NCI-H1694 (cell line): ENCODE measurements at places on chromosomes 5 and 9.

DNA sequence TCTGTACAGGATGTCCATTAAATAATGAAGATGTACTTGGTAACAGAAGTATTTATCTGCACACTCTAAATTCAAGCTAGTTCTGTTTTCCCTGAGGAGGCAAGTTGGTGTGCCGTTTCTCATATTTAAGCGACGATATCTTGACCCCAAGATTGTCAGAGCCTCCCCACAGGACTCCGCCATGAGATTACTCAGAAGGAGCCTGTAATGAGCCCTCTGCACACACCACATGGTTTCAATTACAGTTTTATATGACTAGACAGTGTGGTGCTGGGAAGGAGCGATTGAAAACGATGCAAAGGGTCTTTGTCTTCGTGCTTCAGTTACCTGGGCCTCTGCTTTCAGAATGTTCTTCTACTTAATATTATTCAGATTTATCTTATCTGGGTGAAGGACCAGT is 840.4 kb upstream of the WWC1 start:
- DNase-seq = no peak

DNA sequence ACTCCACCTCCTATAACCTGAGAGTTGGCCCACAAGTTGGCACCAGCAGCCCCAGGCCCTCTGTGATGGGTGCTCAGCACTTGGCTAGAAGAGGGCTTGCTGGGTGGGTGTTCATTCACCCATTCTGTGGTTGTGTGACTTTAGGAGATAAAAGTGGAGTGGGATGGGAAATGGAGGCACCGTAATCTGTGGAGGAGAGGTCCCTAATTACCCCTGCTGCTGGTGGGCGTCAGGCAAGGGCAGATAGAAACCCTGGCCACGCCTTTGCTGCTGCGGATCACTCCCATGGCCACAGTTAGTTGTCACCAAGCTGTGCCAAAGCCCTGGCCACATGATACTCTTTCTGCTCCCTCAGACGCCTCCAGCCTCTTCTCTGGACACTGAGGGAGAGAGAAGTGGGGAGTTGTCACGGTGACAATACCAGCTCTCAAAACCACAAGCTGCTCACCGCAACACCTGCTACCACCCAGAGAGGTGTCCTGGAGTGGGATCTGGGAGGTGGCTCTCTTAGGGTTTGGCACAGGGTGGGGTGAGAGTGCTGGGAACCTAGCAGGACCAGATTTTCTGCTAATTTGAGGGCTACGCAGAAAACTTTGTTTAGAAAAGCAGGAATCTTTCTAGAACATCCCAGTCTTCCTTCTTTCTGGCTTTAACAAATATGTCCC is 12.0 kb upstream of the NEUROG1 start:
- DNase-seq = no peak

DNA sequence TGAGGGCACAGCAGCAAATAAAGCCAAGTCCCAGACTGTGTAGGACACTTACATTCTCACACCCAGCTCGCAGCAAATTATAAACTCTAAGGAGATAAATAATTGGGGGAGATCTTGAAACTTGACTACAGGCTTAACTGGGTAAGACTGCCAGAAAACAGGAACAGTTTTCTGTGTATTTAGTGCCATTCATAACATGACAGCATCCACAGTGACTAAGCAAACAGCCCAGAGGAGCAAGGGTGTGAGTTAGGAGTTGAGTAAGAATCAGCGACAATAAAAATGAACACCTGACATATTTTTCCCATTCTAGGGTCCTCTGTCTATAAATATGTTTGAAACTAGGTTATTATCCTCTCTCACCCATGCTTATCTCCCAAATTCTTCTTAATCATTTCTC is 370.9 kb upstream of the WWC1 start:
- no peak for DNase-seq

- no peak for DNase-seq
Measured at GRCh38 chr5:118883362-118883761, 105.0 kb downstream of the DTWD2 start.

DNA sequence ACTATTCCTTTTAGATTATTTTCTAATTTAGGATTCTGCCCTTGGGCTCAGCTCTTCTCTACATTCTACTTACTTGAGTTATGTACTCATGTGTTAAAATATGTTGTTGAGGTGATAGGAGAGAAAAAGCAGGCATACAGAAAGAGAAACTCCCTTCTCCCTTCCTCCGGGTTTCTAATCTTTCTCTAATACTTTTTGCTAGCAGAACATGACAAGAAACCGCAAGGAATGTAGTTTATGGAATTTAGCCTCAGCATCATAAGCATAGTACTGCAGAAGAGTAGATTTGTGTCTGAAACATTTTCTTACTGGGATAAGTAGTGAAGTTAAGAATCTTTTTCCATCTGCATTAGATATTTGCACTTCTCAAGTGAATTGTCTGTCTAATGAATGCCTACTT is 139.5 kb upstream of the CYLC2 start:
- no peak for DNase-seq

GRCh38 chr5:168159425-168159824 is 132.0 kb upstream of the WWC1 start:
- no peak for DNase-seq

DNA sequence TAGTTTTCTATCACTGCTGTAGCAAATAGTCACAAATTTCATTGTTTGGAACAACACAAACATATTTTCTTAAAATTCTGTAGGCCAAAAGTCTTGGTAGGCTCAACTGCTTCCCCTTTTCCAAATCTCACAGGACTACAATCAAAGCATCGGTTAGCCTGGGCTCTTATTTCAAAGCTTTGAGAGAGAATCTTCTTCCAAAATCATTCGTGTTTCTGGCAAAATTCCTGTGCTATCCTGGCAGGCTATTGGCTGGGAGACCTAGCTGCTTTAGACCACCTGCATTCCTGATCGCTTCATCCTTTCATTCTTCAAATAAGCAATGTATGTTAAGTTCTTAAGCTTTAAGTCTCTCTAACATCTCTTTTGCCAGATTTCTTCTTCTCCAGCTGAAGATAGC is 629.8 kb upstream of the CDH18 start:
- no peak for DNase-seq

DNA sequence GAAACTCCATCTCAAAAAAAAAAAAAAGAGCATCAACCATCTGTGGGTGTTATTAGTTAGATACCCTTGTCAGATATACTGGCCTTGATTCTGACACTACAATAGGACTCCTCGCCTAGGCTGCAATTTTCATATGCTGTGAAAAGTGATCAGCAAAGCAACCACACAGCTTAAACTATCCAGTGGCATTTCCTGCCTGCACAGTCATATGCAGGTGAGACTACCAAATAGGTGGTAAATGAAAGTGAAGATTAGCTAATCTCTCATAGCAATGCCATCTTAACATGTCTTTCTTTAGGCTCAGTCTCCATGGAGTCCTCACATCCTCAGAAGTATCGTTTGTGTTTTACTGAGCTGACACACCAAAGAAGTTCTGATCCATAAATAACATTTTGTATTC is 40.8 kb downstream of the GRAMD2B start:
- no peak for DNase-seq

DNA sequence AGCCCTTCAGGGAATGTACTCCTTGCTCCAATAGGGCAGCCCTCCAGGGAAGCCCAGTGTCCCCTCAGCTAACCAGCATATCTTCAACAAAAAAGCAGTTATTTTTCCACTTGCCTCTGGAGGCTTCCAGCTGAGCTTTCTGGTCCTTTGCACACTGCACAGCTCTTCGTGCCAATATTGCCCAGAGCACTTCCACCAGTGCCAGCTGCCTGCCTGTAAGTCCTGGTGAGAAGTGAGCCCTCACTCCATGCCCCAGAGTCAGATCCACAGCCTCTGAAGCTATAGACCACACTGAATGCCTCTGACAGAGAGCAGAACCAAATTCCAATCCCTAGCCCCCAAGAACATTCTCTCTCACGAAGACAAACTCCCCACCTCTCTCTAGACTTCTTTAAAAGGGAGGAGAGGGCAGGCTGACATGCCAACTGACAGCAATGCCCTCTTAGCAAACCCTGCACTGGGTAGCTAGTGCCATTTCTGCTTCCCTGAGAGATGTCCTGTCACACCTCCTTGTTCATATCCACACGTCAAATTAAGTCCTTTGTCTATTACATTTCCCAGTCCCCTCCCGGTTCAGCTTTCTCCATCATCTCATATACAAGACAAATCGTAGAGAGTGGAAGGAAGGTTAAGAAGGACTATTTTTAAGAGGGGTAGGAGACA is 12.7 kb upstream of the HEXB start:
- no peak for DNase-seq

DNA sequence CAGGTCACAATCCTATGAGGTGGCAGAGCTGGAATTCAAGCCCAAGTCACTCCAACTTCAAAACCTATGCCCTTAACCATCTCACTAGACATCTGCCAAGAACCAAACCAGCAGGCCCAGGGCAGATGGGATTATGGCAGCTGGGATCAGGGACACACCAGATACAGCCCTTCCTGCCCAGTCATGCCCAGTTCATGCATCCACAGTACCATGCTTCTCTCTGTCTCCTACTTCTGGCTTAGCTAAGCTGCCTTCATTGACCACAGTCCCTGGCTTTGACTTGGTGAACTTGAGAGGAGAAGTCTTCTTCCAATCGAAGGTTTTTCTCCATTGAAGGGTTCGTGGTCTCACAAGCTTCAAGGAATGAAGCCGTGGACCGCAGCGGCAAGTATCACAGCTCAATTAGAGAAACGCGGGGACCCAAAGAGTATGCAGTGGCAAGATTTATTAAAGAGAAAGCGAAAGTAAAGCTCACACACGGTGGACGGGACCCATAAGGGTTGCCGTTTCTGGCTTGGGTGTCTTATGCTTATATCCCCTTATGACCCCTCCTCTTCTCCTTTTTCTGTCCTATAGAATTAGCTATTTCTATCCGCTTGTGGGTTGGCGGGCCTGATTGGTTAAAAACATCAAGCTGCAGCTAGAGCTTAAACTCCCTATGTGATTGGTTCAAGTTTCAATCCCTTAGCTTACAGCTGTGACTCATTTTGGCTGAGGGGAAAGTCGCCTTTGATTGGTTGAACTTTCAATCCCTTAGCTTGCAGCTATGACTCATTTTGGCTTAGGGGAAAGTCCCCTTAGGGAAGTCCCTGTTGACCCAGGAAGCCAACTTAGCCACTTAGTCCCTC is 101.2 kb downstream of the TRIM36 start:
- peak; percentile 5 for DNase-seq

DNA sequence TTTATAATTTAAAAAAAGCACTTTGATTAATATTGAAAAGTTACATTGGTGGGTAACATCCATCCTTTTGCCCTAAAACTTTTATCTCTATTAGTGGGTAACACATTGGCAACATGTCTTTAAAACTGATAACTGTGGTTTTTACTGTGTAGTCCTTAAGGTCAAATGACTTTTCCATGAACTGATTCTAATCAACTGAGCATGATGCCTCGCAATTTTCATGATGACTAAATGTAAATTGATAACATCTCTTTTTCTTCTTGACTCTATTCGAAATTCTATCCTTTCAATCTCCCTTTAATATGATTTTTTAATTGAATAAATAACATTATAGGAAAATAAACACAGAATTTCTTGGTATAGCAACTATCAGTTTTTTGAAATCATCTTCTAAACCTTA is 6.3 kb upstream of the IL5 start:
- no peak for DNase-seq

DNA sequence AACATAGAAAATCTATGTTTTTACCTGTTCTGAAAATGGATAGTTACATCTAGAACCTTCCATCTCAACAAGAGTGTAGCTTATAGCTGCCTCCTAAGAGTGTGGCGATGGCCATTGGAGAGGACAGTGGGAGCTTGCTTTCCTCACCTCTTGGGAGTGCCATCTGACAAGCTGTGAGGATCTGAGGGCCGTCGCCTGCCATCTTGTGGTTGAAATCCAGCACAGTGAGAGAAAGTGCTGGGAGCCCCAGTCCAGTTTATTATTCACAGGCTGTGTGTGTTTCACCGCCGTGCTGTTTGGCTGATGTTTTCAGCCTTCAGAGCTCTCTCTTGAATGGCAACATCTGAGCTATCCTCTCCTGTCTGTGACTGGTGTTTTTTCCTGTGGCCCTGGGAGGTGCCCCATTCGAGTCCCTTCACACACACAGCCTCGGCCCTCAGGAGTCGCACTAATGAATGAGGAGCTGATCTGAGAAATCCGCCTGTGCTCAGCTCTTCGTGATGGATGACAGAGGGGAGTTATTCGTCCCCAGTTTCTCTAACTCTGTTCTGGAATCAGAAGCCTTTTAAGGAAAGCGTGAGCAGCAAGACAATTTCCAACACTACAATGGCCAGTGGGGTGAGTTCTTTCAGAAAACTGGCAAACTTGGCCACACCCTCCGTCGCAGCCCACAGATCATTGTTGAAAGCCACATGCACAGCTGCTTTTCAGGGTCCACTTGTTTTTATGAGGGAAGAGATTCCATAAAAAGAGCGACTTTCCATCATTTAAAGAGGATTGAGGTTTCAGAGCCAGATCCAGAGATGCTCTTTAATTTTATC is 170.3 kb downstream of the PDZD2 start:
- DNase-seq = peak; percentile 51
